Astrocyte (in vitro differentiated cells and primary cell): ENCODE measurements at places on chromosomes 3 and 15. TPM values are rescaled to one million over a fixed set of nuclear protein-coding genes. Genes with fewer than 3 reads are reported as not detected.
A peak's percentile ranks its signal among the peaks of the same experiment; 100 is the strongest.

DNA sequence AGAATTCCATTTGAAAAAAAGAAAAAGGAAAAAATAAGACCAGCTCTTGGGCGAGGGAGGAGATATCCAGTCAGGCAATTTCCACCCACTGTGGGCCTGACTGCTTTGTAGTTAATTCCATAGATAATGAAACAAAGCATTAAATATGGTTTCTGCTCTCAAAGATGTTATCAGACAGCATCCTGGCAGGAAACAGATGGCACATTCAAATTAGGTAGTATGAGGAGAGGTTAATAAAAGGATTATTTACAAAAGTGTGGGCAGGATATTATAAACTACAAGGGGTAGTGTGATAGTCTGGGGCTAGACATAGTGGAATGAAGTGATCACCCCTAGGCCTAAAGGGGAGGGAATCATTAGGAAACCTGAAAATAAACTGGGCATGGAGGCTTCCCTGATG lies 193.2 kb downstream of the CLSTN2 start:
- DNase-seq, result no peak

- peak; percentile 20 for DNase-seq
These were observed 111.0 kb downstream of the TPRG1 start for GRCh38 chr3:189282741-189283140.

GRCh38 chr3:120765830-120766493 lies 23.4 kb downstream of the GTF2E1 start:
- no peak for DNase-seq

DNA sequence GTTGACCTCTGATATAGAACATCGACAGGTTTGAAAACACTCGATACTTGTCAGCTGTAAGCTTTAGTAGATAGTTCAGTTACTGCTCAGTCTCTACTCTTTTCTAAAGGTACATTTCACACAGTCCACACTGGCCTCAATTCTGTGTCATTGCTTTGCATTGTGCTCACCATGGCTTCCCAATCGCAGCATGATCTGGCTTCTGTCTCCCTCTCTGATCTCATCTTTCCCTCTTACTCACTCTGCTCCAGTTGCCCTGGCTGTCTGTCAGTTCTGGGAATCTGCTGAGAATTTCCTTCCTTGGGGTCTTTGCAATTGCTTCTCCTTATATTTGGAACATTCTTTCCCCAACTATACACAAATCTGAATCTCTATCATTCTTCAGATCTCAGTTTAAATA lies 80.6 kb downstream of the GTF2E1 start:
- peak; percentile 12 for DNase-seq

- DNase-seq, result peak; percentile 75
These were observed 133.7 kb upstream of the LRRN1 start for GRCh38 chr3:3665546-3665945.

DNA sequence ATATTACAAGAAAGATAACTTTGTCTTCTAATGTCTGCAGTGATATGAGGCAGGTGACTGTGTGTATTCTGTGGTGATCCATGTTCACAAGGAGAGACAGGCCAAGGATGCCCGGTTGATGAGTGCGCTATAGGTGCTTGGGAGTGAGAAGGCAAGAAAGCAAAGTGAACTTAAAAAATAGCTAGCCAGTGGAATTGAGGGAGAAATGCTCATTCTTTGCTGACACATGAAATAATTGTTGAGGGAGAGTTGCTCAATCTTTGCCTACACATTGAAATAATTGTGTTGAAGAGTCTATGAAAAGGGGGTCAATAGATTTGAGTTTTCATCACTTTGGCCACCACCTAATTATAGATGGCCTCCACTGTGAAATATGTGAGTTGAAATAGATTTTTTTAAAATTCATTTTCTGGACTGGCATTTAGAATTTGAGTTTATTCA lies 156.3 kb downstream of the LPP start:
- DNase-seq, result no peak

Gene RFT1
- total RNA-seq, result 19.2 and 23.0 TPM in 2 replicates

Gene GABPB1
- 33.5 and 35.7 TPM in 2 replicates for total RNA-seq

Gene SPG11
- total RNA-seq, result 34.4 and 37.9 TPM in 2 replicates

Gene TNNC1
- 5.4 and 12.4 TPM in 2 replicates for total RNA-seq
